ENCODE measurements at places on chromosomes 11 and 22.

- no peak for DNase-seq
Observed at GRCh38 chr11:5284637-5285036, 14.9 kb upstream of the HBE1 start.

DNA sequence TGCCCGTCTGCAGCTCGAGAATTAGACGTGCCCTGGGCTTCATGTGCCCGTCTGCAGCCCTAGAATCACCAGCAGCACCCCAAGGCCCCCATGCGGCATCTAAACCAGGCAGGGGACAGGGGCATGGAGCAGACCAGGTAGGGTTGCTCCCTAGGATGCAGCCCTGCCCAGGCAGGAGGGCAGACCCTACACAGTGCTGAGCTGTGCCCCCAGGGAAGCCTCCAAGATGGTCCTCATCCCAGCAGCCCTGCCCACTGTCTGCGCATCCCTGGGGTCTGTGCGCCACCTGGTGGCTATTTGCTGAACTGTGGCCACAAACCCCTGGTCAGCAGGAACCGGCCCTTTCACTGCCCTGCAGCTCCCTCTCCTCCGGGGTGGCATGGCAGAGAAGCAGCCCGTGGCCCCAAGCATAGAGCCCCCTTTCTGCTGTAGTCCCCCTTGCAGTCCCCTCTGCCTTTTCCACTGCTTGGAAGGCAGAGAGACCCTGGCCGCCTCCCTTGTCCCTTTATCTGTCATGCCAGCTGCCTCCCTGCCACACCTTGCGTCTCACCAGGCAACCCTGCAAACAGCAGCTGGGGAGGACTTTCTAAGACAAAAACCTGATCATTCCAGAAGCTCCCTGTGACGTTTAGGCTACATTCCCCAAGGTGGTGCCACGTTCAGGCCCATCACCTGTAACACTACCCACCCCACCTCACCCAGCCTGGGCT is 86.6 kb downstream of the KCNQ1 start:
- DNase-seq: peak; percentile 46

GRCh38 chr22:31579835-31580242 is 82.2 kb downstream of the PISD start:
- DNase-seq: no peak

DNA sequence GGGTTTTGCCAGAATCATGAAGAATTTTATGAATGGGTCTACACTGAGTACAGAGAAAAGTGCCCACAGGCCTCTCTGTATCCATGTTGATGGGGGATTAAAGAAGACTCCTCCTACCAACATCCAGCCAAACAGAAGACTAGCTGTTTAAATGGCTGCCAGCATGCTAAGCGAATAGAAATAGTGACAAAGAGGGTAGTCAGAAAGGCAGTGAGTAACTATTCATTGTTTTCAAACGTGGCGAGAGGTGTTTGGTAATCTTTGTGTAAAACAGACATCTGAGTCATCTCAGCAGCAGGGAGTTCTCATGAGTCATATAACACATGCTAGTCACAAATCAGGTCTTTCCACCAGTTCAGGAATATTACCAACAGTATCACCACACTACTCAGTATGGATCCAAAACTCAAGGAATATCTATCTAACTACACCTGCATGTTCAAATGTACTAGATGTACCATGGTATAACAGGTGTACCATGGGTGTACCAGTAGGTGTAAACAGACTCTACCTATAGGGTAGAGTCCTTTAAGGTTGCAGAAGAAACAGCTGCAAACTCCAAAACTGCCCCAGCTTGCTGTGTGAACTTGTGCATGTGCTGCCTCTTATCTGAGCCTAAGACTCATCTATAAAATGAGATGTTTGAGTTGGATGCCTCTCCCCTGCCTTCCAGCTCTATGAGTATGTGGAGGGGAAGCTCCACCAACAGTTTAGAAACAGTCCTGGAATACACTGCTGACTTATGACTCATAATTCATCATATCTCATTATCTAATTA is 82.0 kb downstream of the SLC1A2 start:
- no peak for DNase-seq

DNA sequence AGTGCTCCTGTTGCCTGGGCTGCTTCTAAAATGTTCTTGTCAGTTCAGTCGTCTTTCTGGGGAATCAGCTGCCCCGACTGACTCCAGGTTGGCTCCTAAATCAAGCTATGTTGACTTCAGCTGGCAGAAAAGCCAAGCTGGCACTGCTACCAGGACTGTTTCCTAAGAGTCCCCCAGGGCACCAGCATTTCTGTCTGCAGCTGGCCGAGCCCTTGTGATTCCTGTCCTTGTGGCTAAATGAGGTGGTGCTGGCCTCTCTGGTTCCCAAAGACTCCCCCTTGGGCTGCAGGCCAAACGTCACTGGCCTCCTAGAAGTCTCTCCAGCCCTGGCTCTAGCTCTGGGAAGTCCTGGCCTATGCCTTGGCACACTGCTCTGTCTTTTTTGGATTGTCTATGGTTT is 31.1 kb downstream of the GRAMD1B start:
- DNase-seq: no peak

Measured in stimulated activated CD4-positive, alpha-beta T cell treated with anti-CD3 and anti-CD28 coated beads, Interleukin-1b, Interleukin-23, amount 100 ng/mL, for 1 hour (primary cell).